PC-3 (cell line): ENCODE measurements at places on chromosomes 7 and 10. TPM values are rescaled to one million over a fixed set of nuclear protein-coding genes. Genes with fewer than 3 reads are reported as not detected.

KCND2 gene
- total RNA-seq, result 0.17 and 0.33 TPM in 2 replicates

STK31 gene
- 0.12 and 1.6 TPM in 2 replicates for total RNA-seq

HSPB1 gene
- 166 and 189 TPM in 2 replicates for total RNA-seq

UCMA gene
- total RNA-seq, result not detected in 2 replicates

LRMDA gene
- total RNA-seq, result 1.2 and 3.6 TPM in 2 replicates

IFIT1B gene
- not detected in 2 replicates for total RNA-seq
